ENCODE measurements at places on chromosomes 4 and X.

DNA sequence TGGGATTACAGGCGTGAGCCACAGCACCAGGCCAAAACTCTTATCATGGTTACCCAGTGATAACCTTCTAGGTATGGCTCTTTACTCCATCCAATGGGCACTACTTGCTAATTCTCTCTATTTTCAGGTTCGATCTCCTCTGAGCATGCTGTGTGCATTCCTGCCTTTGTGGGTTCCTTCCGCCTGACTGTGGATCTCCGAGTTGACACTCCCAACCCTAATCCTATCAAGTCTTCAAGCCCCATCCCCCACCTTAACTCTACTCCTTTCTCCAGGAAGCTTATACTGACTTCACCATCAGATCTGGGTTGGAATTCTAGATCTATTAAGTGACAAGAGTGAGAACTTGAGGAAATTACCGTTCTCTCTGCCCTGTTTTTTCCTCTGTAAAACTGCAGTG lies 64.6 kb downstream of the ZAR1 start:
- no peak for DNase-seq

DNA sequence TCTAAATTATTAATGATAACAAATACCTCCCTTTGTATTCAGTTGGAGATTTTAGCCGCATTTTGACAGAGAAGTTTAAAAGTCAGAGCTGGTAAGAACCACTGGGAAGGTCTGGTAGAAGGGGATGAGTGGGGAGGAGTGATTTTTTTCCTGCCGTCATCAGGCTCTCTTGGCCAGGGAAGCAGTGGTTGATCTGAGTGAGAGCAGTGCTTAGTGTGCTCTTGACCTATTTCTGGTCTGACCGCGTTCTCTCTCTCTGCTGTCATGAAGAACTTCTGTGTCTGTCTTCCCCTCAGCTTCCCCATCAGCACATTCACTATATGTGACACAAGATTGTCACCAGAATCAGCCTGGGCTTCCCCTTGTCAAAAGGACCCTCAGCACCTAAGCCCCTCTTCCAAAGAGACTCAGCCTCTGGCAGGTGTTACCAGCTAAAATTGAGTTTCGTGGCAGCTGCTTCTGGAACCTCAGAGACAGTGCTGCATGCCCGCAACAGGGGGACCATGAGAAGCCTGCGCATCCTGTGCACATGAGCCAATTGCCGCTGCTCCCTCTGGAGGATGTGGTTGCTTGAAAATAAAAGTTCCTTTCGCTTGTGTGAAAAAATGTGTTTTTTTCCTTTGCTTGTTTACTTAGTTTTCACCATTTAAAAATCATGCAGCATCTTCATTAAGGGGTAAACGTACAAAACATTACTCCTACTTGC lies 268.9 kb downstream of the C4orf33 start:
- DNase-seq, result no peak

DNA sequence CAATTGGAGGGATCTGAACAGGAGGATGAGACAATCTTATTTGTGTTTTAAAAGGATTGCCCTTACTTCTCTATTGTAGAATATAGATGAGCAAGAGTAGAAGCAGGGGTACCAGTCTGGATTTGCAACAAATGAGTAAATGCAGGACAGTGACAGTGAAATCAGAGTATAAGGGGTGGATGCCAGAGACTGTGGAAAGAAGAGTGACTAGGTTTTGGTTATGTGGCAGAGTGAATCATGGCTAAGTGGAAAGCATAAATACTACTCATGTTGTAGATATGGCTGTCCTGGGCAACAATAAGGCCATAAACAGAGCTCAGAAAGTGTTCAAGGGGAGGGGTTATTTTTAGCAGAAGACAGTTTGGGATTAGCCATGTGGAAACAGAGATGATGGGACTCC lies 6.0 kb upstream of the VSIG4 start:
- DNase-seq, result no peak

- DNase-seq, result peak; percentile 66
Measured at GRCh38 chr4:70892086-70892769, 9.9 kb upstream of the MOB1B start.

DNA sequence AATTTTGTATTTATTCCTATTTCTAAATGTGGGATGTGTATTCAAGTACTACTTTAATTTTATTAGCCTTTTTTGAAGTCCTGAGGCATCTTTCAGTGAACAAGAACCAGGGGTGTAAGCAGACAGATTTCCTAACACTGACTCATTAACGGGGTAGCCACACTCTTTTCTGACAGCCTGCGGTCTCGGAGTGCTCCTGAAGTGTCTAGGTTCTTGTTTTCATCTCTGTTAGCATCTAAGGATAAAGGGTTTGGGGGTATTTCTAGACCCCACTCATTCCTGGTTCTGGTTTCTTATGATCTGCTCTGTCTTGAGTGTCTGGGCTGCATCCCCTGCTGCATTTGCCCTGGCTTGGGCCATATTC lies 71.9 kb downstream of the GC start:
- DNase-seq, result no peak

- peak; percentile 27 for DNase-seq
Measured at GRCh38 chrX:12814420-12814819, 23.2 kb downstream of the PRPS2 start.

GRCh38 chr4:103425406-103425805 lies 227.3 kb upstream of the CENPE start:
- DNase-seq, result no peak

- DNase-seq, result no peak
Measured at GRCh38 chr4:41418444-41418843, 119.5 kb upstream of the LIMCH1 start.

DNA sequence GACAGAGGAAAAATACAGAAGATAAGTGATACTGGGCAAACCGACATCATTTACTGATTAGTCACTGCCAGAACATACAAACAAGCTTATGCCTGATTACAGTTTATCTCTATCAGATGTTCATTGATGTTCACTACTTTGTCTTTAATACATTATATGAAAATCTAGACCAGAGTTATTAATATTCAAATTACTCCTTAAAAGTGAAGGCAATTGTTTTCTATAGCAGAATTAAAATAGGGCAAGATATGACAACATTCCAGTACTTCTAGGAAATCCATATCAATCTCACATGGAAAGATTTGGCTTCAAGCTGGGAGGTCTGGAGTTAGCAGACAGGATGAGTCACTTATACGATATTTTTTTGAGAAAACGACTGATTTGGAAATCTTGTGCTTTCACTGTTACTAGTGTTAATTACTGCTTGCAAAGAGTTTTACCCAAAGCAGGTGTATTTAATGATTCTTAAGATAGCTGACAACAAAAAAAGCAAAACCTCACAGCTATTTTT lies 31.8 kb downstream of the HPGD start:
- DNase-seq, result no peak

DNA sequence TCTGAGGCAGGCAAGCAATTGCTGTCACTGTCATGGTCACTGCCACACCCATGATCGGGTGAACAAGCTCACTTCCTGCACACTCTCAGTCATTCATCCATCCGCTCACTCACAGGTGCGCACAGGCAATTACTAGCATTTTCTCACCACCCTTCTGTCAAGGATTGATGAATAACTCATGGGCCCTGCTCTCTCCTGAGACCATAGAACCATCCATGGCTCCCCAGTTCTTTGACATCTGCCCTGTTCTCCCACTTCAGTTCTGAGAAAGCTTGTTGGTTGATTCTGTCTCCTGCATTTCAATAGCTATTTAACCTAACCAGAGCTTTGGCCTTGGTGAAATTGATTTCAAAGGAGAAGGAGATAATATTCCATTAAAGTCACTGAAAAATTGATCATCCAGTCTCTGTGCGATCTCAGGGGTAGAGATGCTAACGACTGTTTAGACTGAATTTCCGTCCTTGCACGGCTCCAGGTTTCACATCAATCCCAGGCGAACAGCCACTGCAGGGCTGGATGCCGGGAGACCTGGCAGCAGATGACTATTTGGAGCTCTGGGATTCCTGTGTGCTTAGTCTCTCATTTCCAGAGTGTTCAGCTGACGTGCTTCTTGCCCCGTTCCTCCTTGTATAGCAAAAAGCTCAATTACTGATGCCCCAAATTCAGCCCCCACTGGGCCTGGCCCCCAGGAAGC lies 36.9 kb upstream of the ADRA2C start:
- DNase-seq, result no peak

- DNase-seq, result no peak
Measured at GRCh38 chrX:129755779-129756650, 17.2 kb downstream of the XPNPEP2 start.

- peak; percentile 65 for DNase-seq
Measured at GRCh38 chrX:65668377-65669310, 1.2 kb downstream of the MSN start.

DNA sequence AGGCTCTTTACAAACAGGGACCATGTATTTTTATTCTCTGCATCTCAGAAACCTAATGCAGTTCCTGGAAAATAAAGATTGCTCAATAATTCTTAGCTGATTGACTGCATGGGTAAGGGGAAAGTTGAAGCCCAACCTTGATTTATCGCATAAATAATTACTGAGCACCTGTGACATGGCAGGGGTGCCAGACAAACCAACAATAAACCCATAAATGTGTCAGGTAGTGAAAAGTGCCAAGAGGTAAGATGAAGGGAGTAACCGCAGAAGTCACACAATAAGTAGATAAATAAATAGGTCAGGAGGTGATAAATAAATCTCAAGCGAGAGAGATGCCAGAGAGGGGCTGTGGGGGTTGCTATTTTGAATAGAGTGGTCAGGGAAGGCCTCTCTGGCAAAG lies 20.1 kb upstream of the AP1S2 start:
- no peak for DNase-seq

DNA sequence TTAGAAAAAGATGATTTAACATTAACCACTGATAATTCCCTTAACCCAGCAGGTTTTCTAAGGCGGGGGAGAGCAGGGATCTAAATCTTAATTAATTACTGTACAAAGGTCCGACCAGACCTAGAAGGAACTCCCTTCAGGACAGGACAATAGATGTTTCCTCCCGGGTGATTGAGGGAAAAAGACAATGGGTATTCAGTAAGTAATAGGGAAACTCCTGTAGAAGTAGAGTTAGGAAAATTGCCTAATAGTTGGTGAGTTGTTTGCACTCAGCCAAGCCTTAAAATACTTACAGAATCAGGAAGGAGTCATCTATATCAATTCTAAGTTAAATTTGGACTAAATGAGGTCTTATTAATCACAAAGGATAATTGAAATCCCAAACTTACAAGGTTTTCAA lies 5.8 kb upstream of the SRD5A3 start:
- no peak for DNase-seq

- DNase-seq, result no peak
Measured at GRCh38 chrX:97616883-97617530, 733.3 kb downstream of the RPA4 start.

DNA sequence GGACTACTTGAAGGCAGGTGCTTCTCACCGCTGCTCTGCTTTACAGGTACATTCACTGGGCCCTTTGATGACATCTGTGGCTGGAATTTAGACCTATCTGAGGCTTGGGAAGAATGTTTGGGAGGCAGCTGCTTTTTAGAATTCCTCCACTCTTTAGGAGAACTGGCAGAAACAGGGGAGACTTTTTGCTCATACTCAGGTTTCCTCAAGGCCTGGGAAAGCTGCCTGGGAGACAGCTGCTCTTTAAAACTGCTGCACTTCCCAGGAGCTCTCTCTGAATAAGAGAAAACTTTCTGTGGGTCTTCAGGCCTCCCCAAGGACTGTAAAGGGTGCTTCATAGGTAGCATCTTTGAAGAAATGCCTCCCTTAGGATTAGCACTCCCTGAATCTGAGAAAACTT lies 14.3 kb downstream of the CT47C1 start:
- DNase-seq, result no peak

DNA sequence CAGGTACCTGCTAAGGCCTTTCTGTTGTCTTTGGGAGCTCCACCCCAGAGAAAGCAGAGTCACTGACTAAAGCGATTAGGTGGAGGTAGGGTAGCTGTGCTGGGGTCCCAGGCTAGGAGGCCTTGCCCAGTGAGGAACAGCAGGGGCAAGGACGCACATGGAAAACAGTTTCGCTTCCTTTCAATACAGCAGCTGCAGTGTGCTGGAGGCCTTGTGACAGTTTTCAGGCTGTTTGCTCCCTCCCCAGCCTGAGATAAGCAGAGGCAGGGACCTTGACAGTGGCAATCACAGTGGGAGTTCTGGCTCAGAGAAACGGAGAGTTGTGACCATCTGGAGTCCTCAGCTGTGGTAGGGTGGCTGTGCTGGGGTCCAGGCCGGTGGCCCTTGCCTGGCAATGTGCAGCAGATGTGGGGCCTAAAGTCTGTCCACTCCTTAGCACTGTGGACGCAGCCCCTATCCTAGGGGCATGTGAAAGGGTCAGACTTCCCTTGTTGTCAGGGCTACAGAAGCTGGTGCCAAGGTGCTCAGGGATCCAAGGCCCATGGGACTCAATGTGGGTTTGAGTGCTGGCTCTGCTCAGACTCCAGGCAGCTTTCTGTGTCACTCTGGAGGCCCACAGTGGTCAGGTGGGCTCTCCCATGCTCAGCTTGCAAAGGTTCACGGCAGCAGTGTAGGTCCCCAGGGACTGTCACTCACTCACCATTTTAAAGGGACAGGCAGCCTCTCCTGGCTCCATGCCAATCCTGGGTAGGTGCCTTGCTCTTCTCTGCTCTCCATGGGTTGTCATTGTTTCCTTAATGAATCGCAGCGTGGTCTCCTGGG lies 534.9 kb upstream of the FMR1 start:
- no peak for DNase-seq

DNA sequence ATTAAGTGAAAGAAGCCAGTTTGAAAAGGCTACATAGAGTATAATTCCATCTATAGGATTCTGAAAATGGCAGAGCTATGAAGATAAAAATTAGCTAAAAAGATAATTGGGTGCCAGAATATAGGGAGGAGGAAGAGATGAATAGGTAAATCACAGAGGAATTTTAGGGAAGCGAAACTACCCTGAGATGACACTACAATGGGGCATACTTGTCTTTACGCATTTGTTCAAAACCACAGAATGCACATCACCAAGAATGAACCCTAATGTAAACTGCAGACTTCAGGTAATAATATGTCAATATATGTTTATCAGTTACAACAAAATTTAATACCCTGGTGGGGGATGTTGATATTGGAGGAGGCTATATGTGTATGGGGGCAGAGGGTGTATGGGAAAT lies 1342.9 kb downstream of the ADGRL3 start:
- DNase-seq, result no peak

DNA sequence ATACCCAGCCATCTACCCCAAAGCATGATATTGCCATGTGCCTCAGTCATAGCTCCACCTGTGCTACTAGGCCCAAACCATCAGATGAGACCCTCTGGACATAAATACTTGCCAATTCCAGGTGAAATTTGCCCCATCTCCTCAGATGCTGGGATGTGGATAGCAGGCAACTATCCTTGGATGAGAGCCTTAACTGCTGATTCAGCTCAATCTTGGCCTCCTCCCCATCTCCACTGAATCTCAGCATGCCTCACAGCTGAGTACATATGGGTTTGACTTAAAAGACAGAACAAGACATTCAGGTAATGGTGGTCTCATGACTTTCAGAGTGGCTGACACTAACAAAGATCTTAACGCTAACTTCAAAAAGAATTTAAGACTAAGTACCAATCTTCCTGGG lies 50.8 kb upstream of the KLHL13 start:
- no peak for DNase-seq

- no peak for DNase-seq
Measured at GRCh38 chr4:169745291-169745690, 12.5 kb downstream of the HPF1 start.

DNA sequence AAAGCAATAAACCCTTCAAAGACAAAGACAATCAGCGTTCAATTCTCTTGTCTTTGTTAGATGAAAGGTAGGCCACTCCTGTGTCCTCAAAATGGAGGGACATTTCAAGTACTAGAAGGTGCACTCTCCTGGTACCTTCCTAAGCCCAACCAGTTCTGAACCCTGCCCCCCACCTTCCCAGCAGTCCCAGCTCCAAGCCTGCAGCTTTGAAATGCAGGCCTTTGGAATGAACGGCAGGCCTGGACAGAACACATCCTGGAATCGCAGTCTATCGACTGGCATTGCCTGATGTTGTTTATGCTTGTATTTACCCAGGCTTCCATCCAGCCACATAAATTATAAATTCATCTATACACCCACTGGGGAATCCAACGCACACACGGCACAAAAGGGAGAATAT lies 47.4 kb downstream of the RASGEF1B start:
- no peak for DNase-seq
